ENCODE measurements at places on chromosomes 2 and 18.

- no peak for DNase-seq
Observed at GRCh38 chr2:83112858-83113257, 1346.2 kb downstream of the SUCLG1 start.

DNA sequence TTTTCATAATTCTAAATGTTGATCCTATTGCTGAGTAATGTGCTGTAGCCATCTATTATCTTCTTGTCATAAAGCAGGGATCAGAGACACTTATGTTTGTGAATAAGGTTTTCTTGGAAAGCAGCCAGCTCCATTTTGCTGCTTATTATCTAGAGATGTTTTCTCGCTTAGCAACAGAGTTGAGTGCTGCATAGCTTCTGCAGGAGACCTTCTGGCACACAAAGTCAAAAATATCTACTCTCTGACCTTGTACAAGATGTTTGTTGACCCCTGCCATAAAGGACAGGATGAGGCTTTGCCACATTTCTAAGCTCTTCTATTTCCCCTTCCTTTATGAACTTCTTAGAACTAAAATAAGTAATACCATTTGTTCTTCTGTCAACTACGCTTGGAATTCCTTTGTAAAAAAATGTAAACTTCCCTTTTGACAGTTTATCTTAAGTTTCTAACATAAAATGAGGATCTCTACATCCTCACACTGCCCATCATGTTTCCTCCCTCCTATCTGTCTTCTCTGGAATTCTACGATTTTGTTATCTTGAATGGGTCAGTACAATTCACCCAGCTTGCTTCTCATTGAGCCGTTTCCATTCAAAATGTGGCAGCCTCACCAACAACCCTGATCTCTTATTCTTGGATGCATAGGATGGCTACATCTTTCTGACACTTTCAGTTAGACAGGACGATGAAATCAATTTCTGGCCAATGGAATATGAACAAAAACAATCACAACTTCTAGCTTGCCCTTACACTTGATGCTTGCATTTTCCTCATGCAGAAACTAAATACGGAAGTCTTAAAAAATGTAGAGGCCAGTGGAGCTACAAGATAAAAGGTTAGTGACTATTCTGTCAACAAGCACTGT, 1377.0 kb downstream of the SUCLG1 start:
- no peak for DNase-seq

- DNase-seq: no peak
Observed at GRCh38 chr2:134178138-134178877, 75.6 kb upstream of the MGAT5 start.

- no peak for DNase-seq
Observed at GRCh38 chr18:55511277-55511676, 76.7 kb downstream of the TCF4 start.

DNA sequence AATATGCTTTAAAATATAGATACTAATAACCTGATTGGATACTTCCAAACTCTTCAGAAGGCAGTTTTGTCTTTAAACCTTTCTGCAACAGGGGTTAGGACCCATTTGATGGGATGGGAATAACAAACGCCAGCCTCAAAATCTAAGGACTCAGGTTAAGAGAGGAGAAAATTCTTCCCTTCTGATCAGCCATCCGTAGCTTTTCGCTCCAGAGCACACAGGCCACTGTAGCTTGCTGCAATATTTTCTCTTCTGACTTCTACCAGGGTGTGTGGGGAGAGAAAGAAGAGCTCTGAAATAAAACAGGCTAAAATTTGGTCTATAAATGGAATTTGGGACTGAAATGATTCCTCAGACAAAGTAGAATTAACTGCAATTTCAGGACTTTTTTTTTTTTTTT, 95.1 kb downstream of the ALPK2 start:
- no peak for DNase-seq

DNA sequence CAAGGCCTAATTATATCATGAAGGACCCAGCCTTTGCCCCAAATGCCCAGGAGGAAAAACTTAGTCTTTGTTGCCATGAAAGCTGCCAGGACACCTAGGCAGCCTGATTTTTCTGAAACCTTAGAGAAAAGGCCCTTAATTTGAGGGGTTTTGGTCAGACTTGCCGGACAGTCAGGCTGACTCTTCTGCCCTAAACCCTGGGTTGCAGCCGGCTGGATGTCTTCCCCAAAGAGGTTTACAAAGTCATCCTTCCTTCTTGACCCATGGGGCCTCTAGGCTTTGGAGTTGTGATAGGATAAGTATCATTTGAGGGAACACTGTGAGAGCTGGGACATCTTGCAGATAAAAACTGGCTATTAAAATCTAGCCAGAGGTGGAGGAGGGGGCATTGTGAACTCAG, 2.4 kb upstream of the HOXD1 start:
- DNase-seq: no peak

DNA sequence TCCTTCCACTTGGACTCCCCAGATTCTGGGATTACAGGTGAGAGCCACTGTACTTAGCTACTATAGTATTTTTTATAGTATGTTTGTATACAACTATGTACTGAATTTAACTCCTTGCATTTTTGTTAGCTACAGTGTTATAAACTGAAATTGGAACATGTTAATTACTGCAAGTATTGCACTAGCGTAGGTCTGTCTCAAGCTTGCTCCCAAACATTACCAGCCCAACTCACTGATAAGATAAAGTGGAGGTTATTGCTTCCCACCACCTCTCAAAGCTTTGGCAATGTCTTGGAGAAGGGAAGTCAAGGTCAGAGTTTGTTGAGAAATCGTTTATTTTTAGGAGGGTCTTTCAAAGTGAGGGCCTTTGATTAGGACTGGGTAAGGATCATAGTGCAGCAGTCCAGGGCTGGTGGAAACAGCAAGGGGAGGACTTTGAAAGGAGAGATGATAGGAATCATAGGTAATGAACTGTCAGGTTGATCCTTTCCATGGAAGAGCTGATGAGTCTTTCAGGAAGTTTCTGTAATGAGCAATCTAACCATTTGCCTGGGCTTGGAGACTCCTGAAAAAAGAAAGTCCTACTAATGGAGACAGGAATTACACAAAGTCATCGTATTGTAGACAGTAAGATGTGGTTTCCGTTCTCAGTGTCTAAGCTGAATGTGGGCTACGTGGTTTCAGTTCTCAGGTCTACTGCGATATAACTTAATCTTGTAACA, 257.1 kb downstream of the MYO3B start:
- DNase-seq: no peak

GRCh38 chr18:37244618-37245017, 321.0 kb downstream of the CELF4 start:
- DNase-seq: no peak
